ENCODE measurements at places on chromosomes 3 and 15. TPM values are rescaled to one million over a fixed set of nuclear protein-coding genes. Genes with fewer than 3 reads are reported as not detected.

DNA sequence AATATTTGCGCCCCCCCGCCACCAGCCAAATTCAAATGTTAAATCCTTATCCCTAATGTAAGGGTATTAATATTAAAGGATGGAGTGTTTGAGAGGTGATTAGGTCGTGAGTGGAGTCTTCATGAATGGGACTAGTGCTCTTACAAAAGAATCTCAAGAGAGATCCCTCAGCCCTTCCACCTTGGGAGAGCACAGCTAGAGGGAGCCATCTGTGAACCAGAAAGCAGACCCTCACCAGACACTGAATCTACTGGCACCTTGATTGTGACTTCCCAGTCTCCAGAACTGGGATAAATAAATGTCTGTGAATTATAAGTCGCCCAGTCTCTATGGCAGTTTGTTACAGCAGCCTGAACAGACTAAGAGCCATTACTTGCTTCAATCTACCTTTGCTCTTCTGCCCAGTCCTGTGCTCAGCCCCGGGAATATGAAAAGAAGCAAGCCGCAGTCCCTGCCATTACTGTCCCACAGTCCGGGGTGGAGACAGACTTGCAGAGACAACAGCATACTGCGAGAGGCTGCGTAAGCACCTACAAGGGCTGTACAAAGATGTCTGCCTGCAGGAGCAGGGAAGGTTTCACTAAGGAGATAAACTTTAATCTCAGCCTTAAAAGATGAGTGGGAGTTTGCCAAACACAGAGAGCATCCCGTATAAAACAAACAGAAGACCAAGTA, 110.7 kb upstream of the TMCO5A start:
- H3K4me1 ChIP-seq, result peaks cover 43% of the 10 kb centered on the region
- no peaks in the 10 kb centered on the region for H3K27me3 ChIP-seq
- peak overlapping the region; percentile 100 for H3K27ac ChIP-seq
- H3K36me3 ChIP-seq, result no peaks in the 10 kb centered on the region

GRCh38 chr3:90132197-90132596, 1024.8 kb downstream of the EPHA3 start:
- no peak for DNase-seq
- H3K4me1 ChIP-seq, result no peaks in the 10 kb centered on the region
- H3K27ac ChIP-seq, result no peak overlapping the region
- no peak overlapping the region for H3K4me3 ChIP-seq
- H3K36me3 ChIP-seq, result no peaks in the 10 kb centered on the region
- H3K27me3 ChIP-seq, result no peaks in the 10 kb centered on the region

DNA sequence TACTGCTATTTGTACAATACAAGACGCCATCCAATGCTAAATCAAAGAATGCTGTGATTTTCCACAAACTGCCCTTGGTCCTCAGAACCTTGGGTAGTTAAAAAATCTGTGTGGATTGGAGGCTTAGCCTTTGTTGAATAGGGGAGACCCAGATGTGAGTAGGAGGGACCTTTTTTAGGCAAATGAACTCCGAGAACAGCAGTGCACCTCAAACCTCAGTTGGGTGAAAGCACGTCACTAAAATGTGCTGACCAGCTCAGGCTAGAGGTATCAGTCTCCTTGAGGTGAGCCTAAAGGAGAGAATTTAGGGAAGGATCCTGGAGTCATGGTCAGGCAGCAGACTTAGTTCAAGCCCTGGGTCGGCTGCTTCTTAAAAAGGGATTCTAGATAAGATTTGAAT, 200.7 kb downstream of the SOX2 start:
- H3K27ac ChIP-seq, result no peak overlapping the region
- H3K27me3 ChIP-seq, result no peaks in the 10 kb centered on the region
- H3K36me3 ChIP-seq, result no peaks in the 10 kb centered on the region
- H3K4me1 ChIP-seq, result peaks cover 14% of the 10 kb centered on the region
- no peak for DNase-seq
- no peak overlapping the region for H3K4me3 ChIP-seq

GRCh38 chr15:38021259-38021658, 86.8 kb downstream of the TMCO5A start:
- H3K27me3 ChIP-seq, result no peaks in the 10 kb centered on the region
- DNase-seq, result no peak
- H3K4me1 ChIP-seq, result no peaks in the 10 kb centered on the region
- no peak overlapping the region for H3K4me3 ChIP-seq
- no peaks in the 10 kb centered on the region for H3K36me3 ChIP-seq

FBXL22 gene
- 0.10 TPM for polyA plus RNA-seq

RASGRP1 gene
- 0.03 TPM for polyA plus RNA-seq

SLC6A20 gene
- not detected for polyA plus RNA-seq

All from SK-N-SH (cell line).